Spinal cord (tissue), 10 donors: ENCODE measurements at places on chromosomes 2 and 18.

DNA sequence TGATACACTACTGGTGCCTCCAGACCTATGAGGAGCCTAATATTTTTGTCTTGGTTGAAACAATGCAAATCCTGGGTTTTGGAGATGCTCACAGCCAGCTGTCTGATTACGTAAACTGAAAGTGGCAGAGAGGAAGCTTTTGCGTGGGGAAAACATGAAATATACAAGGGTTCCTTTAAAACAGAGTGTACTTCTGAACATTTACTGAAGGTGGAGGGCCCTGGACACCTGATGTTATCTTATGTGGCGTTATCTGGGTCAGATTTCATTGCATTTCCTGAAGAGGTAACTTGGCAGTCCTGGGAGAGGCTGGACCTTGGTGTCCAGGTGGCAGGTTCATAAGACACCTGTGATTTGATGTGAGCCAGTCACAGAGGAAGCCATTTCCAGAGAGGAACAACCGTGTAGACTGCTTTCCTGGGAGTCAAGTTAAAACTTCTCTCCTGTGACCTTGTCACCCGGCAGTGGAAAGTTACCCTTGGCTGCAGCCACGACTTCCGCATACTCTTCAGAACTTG is 105.0 kb downstream of the NEDD4L start:
- no peak overlapping the region for H3K4me3 ChIP-seq
- DNase-seq: no peak
- H3K27ac ChIP-seq: no peak overlapping the region
- H3K27me3 ChIP-seq: no peaks in the 10 kb centered on the region

DNA sequence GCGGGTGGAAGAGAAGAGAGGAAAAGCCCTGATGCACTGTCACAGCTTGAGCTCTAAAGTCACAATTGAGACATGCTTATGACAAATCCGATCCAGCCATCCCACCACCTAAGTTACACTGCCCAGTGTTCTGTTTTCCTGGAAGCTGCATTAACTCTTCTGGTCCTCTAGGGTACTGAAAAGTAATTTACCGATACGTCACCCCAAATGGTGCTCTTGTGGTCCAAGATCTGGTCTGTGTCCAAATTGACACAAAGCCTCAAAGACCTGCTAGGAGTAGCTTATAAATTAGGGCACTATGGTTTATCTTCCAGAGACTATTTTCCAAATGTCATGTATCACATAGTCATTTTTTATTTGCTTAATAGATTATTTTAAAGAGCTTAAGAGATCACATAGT is 186.7 kb upstream of the ETAA1 start:
- no peak for DNase-seq
- no peak overlapping the region for H3K27ac ChIP-seq
- no peaks in the 10 kb centered on the region for H3K36me3 ChIP-seq
- H3K4me3 ChIP-seq: no peak overlapping the region

GRCh38 chr2:199973703-199974102 is 18.3 kb downstream of the MAIP1 start:
- no peaks in the 10 kb centered on the region for H3K36me3 ChIP-seq
- H3K27me3 ChIP-seq: no peaks in the 10 kb centered on the region
- H3K4me1 ChIP-seq: no peaks in the 10 kb centered on the region
- no peak for DNase-seq
- no peak overlapping the region for H3K27ac ChIP-seq

DNA sequence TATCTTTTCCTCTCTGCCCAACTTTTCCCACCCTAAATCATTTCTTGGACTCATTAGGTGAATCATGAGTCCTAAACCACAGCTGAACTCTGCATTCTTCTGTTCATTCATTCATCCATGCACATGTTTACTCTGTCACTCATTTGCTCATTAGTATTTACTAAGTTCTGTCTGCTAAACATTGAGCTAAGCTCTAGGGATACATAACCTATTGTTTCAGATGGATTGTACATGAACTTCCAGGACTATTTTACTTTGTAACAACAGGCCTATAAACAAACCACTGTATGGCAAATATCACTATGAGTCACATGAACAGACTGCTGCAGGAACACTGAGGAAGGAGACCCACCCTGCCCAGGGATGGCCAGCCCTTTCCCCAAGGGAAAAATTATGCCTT is 14.6 kb upstream of the DYNC2LI1 start:
- no peak for DNase-seq
- H3K27me3 ChIP-seq: no peaks in the 10 kb centered on the region
- H3K4me1 ChIP-seq: no peaks in the 10 kb centered on the region
- no peak overlapping the region for H3K27ac ChIP-seq
- H3K4me3 ChIP-seq: no peak overlapping the region
- H3K36me3 ChIP-seq: no peaks in the 10 kb centered on the region

GRCh38 chr2:16312771-16313170 is 352.9 kb downstream of the CYRIA start:
- no peak for DNase-seq
- no peak overlapping the region for H3K27ac ChIP-seq
- H3K27me3 ChIP-seq: no peaks in the 10 kb centered on the region
- H3K4me1 ChIP-seq: no peaks in the 10 kb centered on the region
- H3K4me3 ChIP-seq: no peak overlapping the region

- H3K27ac ChIP-seq: peak overlapping the region; percentile 40
- H3K27me3 ChIP-seq: no peaks in the 10 kb centered on the region
- peaks cover 52% of the 10 kb centered on the region for H3K36me3 ChIP-seq
- H3K4me1 ChIP-seq: peaks cover 80% of the 10 kb centered on the region
- no peak for DNase-seq
Measured at GRCh38 chr2:128315829-128316776, 2.6 kb downstream of the HS6ST1 start.

DNA sequence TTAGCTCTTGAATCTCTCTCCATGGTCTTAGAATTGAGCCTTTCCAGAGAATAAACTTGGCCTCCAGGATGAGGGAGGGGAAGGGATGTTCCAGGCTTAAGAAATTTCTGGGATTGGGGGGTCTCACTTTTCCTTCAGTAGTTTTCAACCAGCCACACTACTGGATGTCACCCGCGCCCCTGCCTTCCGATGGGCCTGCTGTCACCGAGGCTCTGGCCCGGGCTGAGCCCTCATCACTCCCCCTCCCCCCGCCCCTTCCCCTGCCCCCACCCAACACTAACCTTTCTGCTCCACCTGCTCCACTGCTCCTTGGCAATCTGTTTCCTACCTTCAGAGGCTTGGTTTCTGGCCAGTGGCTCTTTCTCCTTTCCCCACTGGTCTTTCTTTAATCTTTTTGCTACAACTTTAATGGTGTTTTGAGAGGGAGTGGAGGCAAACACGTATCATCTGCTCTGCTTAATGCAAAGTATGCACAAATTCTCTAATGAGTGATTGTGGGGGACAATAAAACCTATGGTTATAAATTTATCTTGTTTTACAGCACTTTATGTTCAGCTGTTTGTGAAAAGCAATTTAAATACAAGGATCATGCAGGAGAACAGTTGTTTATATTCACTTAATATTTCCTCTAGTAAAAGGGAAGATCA is 155.1 kb downstream of the WDSUB1 start:
- H3K36me3 ChIP-seq: no peaks in the 10 kb centered on the region
- DNase-seq: no peak
- no peaks in the 10 kb centered on the region for H3K27me3 ChIP-seq
- H3K27ac ChIP-seq: no peak overlapping the region

DNA sequence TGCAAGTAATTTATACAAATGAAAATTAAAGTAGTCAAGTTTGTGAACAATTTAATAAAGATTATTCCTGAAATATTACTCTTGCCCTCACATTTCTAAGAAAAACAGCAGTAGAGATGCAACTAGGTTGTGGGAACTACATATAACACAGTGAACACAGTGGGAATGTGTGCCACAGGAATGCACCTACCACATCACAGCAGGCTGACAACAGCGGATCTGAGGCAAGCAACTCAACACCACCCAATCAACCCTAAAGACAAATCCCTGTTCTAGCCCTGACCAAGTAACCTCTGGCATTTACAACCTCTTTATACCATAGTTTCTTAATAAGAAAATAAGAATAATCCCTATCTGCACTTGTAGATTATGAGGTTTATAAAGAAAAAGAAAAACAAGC is 23.4 kb downstream of the MBOAT2 start:
- no peaks in the 10 kb centered on the region for H3K4me1 ChIP-seq
- H3K27ac ChIP-seq: no peak overlapping the region
- no peaks in the 10 kb centered on the region for H3K36me3 ChIP-seq
- DNase-seq: no peak

DNA sequence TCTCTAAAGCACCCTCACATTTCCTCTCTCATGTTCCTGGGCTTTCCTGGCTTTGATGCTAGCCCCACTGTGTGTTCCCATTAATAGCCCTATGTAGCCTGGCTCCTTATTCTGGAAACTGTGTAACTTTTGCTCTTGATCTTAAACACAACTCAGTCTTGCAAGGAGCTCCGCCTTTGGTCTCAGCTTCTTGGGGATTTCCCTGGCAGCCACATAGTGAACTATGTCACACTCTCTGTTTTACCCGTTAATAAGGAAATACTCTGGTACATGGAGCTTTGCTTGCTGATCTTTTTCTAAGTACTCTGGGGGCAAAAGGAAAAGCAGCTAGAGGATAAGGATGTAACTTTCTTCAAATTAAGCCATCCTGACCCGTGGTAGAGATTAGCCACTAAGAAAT is 259.3 kb downstream of the NEDD4L start:
- no peak overlapping the region for H3K4me3 ChIP-seq
- no peaks in the 10 kb centered on the region for H3K27me3 ChIP-seq
- H3K27ac ChIP-seq: no peak overlapping the region
- H3K36me3 ChIP-seq: no peaks in the 10 kb centered on the region
- H3K4me1 ChIP-seq: no peaks in the 10 kb centered on the region

GRCh38 chr2:106011380-106011779 is 182.7 kb downstream of the UXS1 start:
- H3K27me3 ChIP-seq: no peaks in the 10 kb centered on the region
- no peak for DNase-seq
- no peak overlapping the region for H3K27ac ChIP-seq
- H3K4me3 ChIP-seq: no peak overlapping the region
- no peaks in the 10 kb centered on the region for H3K36me3 ChIP-seq
- no peaks in the 10 kb centered on the region for H3K4me1 ChIP-seq

DNA sequence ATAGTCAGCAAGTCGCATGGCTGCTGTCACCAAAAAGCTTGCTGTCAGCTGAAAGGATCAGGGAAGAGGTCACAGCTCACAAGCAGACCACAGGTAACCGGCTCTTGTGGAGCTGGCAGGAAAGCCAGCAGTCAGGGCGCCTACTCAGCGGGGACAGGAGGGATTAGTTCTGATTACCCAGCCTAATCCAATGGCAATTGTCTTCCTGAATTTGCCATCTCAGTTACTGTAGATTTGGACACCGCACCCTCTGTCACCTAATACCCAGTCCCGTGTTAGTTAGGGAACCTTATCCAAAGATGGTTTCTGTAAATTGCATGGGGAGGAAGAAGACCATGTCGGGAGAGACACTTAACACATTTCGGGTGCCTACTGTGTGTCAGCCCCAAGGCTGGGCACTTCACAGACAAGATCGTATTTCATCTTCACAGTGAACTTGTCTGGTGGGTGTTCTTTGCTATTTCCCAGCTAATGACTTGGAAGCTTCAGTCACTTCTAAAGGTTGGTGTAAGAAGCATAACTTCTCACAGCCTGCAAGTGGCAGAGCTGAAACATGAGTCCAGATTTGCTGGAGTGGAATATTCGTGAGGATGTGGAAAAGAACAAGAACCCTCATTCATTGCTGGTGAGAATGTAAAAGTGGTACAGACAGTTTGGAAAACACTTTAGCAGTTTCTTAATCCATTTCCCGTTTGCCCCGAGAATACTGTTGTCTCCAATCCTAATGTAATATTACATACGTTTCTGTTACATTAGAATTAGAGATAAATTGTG is 9.9 kb downstream of the ALPK2 start:
- peaks cover 3% of the 10 kb centered on the region for H3K4me1 ChIP-seq
- DNase-seq: peak; percentile 53
- H3K27ac ChIP-seq: no peak overlapping the region
- H3K36me3 ChIP-seq: no peaks in the 10 kb centered on the region

DNA sequence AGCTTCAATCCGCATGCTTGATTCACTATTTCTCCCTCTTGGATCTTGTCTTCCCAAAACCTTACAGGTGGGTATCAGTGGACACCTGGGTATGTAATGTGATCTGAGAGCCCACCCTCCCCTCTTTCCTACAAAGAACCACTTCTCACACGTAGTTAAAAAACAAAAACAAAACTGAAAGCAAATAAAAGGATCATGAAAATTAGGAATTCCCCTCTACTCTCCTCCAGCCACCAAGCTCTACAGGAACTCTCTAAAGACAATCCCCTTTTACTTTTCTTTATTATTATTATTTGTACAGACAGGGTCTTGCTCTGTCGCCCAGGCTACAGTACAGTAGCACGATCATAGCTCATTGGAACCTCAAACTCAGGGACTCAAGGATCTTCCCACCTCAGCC is 40.8 kb upstream of the MYO1B start:
- H3K36me3 ChIP-seq: no peaks in the 10 kb centered on the region
- no peaks in the 10 kb centered on the region for H3K4me1 ChIP-seq
- H3K4me3 ChIP-seq: no peak overlapping the region
- DNase-seq: no peak
- no peaks in the 10 kb centered on the region for H3K27me3 ChIP-seq

GRCh38 chr2:62817348-62817747 is 111.8 kb downstream of the EHBP1 start:
- H3K4me3 ChIP-seq: no peak overlapping the region
- H3K36me3 ChIP-seq: no peaks in the 10 kb centered on the region
- no peaks in the 10 kb centered on the region for H3K4me1 ChIP-seq
- no peak for DNase-seq
- no peaks in the 10 kb centered on the region for H3K27me3 ChIP-seq

DNA sequence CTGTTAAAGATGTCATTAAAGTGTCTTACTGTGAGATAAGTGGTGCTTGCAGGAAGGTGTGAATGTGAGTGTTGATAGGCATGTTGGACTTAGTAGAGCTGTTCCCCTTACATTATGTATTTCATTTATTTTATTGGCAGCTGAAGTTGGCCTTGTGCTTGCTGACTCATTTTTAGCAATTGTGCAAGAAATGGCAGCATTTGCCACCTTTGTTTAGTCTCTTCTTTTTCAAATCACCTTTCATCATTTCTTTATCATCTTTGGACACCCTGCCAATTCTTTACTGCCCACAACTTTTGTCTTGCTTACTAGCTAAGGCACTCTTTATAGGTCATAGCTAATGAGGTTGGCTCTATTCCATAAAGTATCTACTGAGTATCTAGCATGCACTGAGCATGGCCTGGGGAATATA is 130.3 kb upstream of the LYPD6 start:
- peaks cover 3% of the 10 kb centered on the region for H3K4me1 ChIP-seq
- DNase-seq: no peak
- no peak overlapping the region for H3K27ac ChIP-seq
- H3K27me3 ChIP-seq: no peaks in the 10 kb centered on the region

- H3K4me1 ChIP-seq: no peaks in the 10 kb centered on the region
- H3K36me3 ChIP-seq: no peaks in the 10 kb centered on the region
- no peaks in the 10 kb centered on the region for H3K27me3 ChIP-seq
- no peak for DNase-seq
Measured at GRCh38 chr2:139293992-139294548, 513.9 kb upstream of the NXPH2 start.
